ENCODE measurements at places on chromosomes 7 and 10. TPM values are rescaled to one million over a fixed set of nuclear protein-coding genes. Genes with fewer than 3 reads are reported as not detected.

- no peak for DNase-seq
These were observed 7.3 kb downstream of the AKR1B10 start for GRCh38 chr7:134534633-134535032.

GRCh38 chr7:121531175-121532070, 135.3 kb upstream of the FAM3C start:
- DNase-seq: peak; percentile 20

DNA sequence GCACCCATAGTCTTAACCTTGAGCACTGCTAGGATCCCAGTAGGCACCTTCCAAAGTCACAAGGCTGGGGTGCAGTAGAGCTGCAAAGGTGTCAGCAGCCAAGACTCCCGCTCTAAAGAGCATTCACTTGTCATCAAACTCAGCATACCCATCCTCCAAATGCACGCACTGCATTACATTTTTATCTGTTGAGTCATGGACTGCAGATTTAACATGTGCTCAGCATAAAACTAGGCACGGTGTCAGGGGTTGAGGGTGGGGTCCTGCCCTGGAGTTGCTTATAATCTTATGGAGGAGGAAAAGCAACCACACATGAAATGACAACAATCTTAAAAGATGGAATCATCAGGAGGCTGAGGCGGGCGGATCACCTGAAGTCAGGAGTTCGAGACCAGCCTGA, 102.6 kb downstream of the PARP12 start:
- DNase-seq: no peak

GRCh38 chr10:14560791-14561765, 213.6 kb downstream of the FAM107B start:
- DNase-seq: no peak

AGR2 gene
- not detected for total RNA-seq

ENKUR gene
- not detected for total RNA-seq

GIMAP4 gene
- not detected for total RNA-seq
